ENCODE measurements at places on chromosomes 6 and 20.

- DNase-seq = peak; percentile 73
These were observed 9.2 kb upstream of the TBX18 start for GRCh38 chr6:84773431-84774156.

DNA sequence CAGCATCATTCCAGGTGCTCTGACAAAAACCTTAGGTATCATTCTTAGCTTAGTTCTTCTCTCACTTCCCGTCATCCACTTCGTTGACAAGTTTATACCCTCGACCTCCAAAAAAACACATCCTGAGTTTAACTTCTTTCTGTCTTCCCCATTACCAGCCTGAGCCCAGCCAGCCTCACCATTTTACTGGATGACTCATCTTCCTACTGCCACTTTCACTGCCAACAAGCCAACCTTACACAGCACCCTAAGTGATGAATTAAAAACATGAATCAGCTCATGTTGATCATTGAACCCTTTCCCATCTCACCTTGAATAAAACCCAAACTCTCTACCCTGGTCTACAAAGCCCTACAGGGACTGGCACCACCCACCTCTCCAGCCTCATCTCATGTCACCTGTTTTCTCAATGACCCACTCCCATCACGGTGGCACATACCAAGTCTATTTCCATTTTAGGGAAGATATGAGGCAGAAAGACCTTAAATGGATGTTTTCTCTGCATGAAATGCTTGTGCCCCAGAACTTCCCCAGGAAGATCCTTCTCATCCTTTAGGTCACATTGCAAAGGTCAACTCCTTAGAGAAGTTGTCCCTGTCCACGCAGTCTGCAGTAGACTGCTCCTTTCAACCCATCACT, 9.9 kb upstream of the UST start:
- no peak for DNase-seq

- DNase-seq = peak; percentile 86
These were observed 30.2 kb upstream of the SGK1 start for GRCh38 chr6:134347885-134348805.

DNA sequence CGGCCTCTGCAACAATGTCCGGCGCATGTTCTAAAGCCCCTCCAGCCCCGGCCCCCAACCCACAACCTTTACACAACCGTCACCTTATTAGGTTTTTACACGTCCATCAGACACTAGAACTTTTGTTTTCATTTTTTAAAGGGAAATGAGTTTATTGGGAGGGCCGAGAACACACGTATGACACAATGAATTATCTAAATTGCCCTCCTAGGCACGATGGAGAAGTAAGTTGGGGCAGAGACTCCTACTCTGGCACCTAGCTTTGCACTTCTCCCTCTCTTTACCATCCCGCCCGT, 1.2 kb upstream of the DLL1 start:
- DNase-seq = no peak

GRCh38 chr6:34839666-34840352, 47.9 kb downstream of the BLTP3A start:
- DNase-seq = no peak

- no peak for DNase-seq
These were observed 178.9 kb upstream of the SULF2 start for GRCh38 chr20:47964149-47964548.

DNA sequence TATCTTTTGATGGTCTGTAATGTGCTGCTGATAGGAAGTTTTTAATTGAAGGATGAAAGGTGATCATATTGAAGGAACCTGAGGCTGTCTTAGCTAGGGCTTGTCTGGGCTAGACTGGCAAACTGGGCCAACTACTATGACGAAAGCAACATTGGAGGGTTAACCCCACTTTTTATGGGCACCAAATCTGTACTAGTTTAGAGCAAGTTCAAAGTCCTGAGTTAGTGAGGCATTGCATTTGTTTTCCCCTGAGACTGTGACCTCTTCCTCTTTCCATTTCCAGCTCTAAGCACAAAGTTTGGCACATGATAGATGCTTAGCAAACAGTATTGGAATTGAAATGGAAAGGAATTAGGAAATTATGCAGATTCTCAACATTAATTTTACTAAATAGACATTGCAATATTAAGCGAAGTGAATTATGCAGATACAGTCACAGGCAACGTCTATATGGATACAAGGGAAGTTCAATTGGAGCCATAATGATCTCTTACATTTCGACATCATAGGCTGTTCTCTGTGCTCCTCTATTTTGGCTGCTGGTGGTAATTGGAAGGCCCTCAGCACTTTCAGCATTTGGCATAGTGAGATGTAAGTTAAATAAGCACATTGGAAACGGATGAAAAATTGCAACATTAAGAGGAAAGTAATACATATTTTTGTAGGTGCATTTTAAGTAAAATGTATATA, 22.2 kb downstream of the CEP57L1 start:
- DNase-seq = no peak

GRCh38 chr6:139925894-139926641, 551.6 kb upstream of the CITED2 start:
- DNase-seq = no peak

DNA sequence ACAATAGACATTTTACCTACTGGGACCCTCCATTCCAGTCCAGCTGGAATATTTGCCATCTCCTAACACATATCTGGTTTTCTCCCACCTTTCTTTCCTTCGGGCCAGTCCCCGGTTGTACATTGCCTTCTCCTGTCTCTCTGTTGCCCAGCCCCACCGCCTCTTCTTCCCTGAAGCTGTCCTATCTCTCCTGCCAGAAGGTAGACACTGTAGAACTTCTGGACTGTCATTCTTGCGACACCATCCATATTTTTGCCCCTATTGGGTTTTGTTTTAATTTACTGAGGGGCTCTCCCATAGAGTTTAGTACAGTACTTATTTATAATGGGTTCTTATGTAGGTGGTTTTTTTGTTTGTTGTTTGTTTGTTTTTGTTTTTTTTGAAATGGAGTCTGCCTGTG, 4.9 kb downstream of the PTK7 start:
- DNase-seq = no peak

DNA sequence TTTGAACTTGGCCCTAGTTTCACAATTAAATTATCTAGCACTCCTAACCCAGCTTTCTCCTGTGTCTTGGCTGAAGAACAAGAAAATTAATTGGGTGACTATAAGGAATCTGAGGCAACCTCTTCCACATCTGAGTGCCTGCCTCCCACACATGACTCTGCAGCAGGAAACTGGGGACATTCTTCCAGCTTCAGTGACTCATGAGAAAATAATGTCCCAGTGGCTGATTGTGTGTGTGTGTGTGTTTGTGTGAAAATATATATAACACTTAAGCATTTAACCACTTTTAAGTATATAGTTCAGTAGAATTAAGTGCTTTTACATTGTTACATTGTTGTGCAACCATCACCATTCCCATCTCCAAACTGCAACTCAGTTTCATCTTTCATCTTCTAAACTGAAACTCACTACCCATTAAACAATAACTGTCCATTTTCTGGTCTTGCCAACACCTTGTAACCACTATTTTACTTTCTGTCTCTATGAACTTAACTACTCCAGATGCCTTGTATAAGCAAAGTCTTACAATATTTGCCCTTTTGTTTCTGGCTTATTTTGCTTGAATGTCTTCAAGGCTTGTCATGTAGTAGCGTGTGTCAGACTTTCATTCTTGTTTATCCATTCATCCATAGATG, 8.7 kb downstream of the TRIM38 start:
- DNase-seq = no peak

DNA sequence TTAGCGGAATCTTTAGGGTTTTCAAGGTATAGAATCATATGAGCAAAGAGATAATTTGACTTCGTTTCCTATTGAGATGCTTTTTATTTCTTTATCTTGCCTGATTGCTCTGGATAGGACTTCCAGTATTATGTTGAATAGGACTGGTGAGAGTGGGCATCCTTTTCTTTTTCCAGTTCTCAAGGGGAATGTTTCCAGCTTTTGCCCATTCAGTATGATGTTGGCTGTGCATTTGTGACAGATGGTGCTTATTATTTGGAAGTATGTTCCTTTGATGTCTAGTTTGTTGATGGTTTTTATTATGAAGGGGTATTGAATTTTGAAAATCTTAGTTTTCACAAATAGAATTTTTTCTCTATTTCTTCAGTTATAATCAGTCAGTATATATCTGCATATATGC, 656.6 kb upstream of the MAP3K7 start:
- DNase-seq = no peak

GRCh38 chr20:35432430-35432735, 5.6 kb downstream of the GDF5 start:
- DNase-seq = no peak

GRCh38 chr6:15893556-15894253, 230.9 kb upstream of the DTNBP1 start:
- no peak for DNase-seq

- no peak for DNase-seq
These were observed 32.5 kb upstream of the SYNCRIP start for GRCh38 chr6:85675030-85675819.

GRCh38 chr6:141123049-141123448, 1009.7 kb upstream of the GJE1 start:
- no peak for DNase-seq

GRCh38 chr6:63509652-63510352, 62.5 kb upstream of the LOC128125822 start:
- DNase-seq = no peak

GRCh38 chr6:90894285-90895130, 307.6 kb upstream of the MAP3K7 start:
- DNase-seq = no peak

- DNase-seq = no peak
These were observed 55.1 kb downstream of the GCNT2 start for GRCh38 chr6:10576226-10576625.

GRCh38 chr6:37669306-37669705, 28.4 kb downstream of the MDGA1 start:
- no peak for DNase-seq

- DNase-seq = no peak
These were observed 20.2 kb downstream of the SENP6 start for GRCh38 chr6:75621846-75622245.

GRCh38 chr6:39156801-39157200, 41.8 kb upstream of the SAYSD1 start:
- DNase-seq = no peak

DNA sequence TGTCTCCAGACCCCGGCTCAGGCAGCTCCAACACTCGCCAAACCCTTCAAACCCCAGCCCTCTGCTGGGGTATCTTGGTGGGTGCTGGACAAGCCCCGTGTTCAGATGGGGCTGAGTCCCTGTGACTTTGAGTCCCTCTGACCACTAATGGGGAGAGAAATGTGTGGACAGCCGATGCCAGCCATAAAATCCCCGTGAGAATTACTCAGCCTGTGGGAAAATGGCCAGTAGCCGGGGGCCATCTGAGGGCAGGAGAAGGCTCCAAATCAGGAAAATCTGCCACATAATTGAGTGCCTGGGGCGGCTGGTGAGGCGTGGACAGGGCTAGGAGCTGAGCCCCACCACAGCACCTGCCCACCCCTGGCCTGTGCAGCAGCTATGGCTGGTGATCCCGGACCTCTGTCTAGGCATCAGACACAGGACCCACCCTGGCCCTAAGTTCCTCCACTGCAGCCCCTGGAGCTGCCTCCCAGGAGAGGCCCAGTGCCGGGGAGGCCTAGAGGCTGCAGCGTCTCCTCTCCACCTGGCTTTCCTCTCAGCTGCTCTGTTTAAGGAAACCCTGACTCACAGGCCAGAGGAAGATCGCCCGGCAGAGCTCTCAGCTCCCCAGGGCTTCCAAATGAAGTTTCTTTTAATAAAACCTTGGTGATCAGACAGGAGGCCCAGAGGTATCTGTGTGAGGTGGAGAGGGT, 53.7 kb upstream of the SLCO4A1 start:
- DNase-seq = no peak

GRCh38 chr20:9660236-9660868, 146.0 kb downstream of the LAMP5 start:
- DNase-seq = no peak

DNA sequence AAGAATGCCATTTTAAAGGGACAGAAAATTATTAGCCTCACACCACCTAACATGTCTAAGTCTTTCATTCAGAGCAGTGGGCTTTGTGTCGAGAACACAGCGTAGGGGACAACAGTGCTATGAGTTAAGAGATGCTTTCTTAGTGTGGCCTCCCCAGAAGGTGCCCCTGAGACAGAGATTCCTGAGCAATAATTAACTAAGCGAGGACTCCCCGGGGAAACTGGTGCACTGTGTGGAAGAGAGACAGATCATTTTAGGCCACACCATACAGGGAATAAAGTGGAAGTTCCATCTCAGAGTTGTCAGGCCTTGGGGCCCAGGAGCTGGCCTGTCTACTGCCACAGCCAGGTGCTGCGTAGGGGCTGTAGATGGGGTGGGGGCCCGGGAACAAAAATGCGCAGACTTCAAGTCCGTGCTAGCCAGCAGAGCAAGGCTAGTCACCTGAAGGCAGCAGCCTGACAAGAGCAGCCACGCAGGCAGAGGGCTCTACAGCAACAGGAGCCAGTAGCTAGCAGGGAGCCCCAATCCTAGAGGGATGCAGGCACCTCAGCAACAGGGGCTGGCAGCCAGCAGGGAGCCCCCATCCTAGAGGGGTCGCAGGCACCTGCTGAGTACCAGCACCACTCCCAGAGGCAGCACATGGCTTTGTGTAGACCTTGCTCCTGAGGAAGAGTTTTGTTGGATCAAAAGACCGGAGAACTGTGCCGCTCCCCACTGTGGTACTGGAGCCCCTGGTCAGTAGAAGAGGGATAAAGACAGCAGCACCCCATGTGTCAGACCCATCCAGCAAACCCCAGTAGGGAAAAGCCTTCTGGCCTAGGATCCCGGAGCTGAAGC, 63.0 kb upstream of the NXT1 start:
- DNase-seq = no peak

- DNase-seq = no peak
These were observed 21.2 kb upstream of the MAPK13 start for GRCh38 chr6:36109092-36109491.

DNA sequence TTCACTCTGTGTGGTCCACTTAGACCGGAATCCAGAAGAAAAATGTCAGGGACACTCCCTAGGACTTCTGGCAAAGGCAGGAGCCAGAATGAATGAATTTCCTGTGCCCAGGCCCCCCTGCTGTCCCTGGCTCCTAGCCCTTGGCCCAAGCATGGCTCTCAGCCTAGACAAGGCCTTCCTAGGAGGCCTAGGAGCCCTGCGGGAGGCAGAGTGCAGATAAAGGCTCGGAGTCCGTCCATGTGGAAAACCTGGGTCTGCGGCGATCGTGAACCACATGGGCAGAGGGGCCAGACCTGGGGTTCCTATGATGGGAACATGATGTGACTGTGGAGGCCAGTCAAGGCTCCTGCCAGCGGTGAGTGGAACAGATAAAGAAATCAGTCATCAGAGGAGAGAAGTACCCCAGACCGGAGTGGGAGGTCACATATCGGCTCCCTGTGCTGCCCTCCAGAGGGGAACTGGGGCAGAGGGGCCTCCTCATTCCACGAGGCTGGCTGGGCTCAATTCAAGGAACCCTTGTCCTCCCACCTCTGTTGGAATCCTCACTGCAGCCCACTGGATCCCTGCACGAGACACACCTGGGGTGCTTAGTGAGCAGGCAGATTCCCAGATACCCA, 5.9 kb upstream of the VSTM2L start:
- DNase-seq = no peak

DNA sequence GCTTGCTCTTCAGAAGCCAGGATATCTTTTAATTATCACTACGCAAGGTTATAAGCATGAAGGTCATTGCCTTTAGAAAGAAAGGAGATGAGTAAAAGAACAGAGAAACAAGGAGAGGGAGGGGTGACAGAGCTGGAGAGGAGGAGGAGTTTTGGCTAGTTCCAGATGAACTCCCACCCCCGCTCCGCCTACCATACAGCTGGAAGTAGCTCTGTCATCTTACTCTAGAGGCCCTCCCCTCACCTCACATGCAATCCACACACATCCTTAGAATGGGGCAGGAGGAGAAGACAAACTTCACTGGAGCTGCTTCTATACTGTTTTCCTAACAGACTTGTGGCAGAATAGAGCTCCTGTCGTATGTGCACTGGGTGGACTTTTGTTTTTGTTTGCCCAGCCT, 144.7 kb downstream of the SCML4 start:
- no peak for DNase-seq
